ENCODE measurements at places on chromosomes 7 and 10. TPM values are rescaled to one million over a fixed set of nuclear protein-coding genes. Genes with fewer than 3 reads are reported as not detected.

GRCh38 chr7:47461161-47461560 lies 120.8 kb downstream of the TNS3 start:
- no peak for DNase-seq

DNA sequence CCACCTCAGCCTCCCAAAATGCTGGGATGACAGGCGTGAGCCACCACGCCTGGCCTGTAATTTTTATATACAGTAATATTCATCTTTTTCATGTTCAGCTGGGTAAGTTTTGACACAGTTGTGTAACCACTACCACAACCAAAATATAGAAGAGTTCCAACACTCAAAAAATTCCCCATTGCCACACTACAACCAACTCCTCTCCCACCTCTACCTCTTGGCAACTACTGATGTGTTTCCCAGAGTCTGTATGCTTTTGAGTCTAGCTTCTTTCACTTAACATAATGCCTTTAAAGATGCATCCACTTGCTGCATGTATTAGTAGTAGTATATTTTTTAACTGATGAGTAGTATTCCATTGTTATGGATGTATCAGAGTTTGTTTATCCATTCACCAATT lies 90.7 kb downstream of the SRPK2 start:
- DNase-seq = no peak

- peak; percentile 30 for DNase-seq
Measured at GRCh38 chr7:74355091-74355490, 65.9 kb downstream of the CLIP2 start.

GRCh38 chr10:18164748-18165361 lies 24.6 kb downstream of the CACNB2 start:
- DNase-seq = no peak

- DNase-seq = no peak
Measured at GRCh38 chr7:55078465-55079372, 59.9 kb downstream of the EGFR start.

DNA sequence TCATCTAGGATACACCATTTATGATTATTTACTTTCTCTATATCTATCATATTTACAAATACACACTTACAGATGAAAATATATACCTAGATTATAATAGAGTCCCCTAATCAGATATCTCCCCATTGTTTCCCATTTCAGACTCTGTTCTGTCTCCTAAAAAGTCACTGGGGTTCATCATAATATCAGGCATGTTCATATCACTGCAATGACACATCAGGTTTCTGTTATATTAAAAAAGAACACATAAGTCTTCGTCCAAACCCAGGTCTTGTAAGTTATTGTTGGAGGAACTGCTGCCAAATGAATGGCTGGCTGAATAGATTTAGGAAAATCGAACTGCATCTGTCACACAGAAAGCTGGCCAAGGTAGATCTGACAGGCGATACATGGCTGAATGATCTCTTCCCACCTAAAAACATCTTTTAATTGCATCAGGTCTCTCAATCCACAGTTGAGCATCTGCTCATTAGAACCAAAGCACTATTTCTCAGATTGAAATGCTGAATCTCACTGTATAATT lies 178.7 kb downstream of the CACNA2D1 start:
- DNase-seq = no peak

GRCh38 chr10:565676-566075 lies 123.8 kb downstream of the DIP2C start:
- no peak for DNase-seq

The KCP gene
- 5.2 TPM for total RNA-seq

The TMEM213 gene
- not detected for total RNA-seq

The TNKS2 gene
- total RNA-seq = 22.4 TPM

The C10orf67 gene
- total RNA-seq = 0.43 TPM

The SCIN gene
- total RNA-seq = 5.1 TPM

Data from epithelial cell of proximal tubule (primary cell).